ENCODE measurements at places on chromosomes 3 and 15.

- DNase-seq: peak; percentile 27
These were observed 1.1 kb downstream of the ITPR1 start for GRCh38 chr3:4493941-4494894.

DNA sequence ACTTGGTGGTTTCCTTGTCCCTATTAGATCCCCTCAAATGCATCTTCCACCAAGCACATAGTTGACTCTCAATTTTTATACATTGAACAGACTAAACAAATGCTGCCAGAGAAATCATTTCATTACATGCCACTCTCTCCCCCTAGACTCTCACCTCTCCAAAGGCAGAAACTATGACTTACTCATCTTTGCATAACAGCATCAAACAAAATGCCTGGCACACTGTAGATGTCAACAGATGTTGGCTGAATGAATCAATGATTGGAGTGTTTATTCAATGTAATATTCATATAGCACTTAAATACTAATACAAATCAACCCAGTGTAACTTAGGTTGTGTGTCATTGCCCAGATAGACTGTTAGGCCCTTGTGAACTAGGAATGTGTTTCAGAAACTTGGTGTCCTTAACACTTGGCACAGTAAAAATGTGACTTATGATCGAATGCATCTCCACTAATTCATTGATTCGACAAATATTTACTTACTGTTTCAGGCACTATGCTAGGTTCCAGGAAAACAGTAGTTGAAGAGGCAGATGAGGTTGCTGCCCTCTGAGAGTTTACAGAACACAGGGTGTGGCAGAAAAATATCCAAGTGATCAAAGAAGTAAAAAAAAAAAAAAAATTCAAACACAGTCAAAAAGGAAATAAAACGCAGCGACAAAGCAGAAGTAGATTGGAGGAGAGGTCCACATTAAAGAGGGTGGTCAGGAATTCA lies 188.5 kb upstream of the LRRN1 start:
- DNase-seq: no peak

DNA sequence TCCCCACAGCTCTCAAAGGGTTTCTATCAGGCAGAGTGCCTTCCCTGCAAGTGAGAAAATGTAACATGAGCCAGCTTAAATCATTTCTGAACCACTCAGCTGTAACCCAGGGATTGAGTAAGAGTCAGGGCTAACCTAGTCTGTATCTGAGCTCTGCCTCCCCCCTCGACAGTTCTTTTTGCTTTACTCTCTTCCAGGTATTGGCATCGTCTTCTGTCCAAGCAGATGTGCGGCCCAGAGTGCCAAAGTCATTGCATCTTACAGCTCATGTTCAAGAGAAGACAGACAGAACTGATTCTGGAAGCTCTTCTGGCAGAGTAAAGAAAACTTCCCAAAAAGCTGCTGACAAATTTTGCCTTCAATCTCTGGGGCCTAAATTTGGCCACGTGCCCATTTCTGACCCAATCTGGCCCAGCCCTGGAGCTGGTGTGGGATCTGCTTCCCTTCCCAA lies 74.8 kb downstream of the ABHD5 start:
- DNase-seq: no peak

DNA sequence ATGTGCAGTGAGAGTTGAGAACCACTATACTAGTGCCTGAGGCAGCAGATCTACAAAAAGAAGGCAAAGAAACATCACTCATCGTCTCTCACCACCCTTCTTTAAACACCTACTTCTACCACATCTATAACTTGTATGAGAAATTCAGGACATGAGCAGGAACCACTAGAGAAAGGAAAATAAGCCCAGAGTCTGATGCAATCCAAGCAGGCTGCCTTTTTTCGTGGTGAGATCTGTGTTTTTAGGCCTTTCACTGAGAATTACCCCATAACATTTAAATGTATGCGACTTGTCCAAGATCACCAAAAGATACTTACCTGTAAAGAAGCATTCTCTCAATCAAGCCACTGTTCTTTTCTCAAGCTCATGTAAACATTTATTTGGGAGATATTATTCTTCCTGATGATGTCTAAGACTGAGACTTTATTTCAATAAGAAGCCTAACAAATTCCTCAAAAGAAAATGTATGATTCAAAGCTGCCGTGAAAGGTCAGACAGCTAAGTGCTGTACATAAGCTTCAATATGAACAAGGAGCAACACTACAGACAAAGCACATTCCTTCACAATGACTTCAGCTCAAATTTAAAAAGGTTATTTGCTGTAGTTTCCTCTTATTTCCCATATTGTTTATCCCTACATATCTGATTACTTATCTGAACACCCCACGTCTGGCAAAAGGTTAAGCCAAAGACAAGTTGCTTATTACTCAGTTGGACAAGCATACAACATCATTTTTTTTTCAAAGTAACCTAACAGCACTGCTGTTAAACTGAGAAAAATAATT lies 16.5 kb downstream of the SPICE1 start:
- DNase-seq: no peak

DNA sequence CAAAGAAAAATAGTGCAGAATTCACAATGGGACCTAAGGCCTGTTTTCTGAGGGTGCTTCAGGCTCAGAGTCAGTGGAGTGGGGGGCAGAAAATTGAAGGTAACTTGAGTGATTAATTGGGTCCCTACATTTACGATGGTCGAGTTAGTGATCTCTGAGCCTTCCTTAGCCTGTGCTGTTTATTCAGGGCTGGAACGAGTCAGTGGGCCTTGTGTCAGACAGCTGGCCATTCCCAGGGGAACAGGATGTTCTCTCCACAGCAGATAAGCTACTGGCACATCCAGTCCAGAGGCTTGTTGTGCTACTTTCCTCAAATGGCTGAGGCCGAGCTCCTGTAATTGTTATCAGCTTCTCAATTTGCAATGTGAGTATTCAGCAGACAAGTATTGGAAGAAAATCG lies 29.2 kb upstream of the CNTN3 start:
- DNase-seq: no peak

DNA sequence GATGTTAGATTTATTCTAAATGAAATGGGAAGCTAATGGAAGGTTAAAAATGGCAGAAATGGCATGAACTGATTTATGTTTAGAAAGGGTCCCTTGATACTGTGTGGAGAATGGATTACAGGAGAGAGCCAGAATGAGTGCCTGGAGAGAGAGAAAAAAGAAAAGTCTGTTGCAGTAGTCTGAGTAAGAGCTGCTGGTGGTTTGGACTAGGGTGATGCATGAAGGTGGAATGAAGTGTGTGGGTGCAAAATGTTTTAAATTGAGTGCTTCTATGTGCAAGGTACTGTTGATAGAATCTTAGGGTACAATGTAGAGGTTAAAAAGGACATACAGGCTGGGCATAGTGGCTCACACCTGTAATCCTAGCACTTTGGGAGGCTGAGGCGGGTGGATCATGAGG lies 11.4 kb upstream of the MGA start:
- DNase-seq: no peak

- no peak for DNase-seq
These were observed 24.2 kb downstream of the MASP1 start for GRCh38 chr3:187267306-187267705.

- DNase-seq: no peak
These were observed 380.7 kb downstream of the PLOD2 start for GRCh38 chr3:145780301-145780700.

- no peak for DNase-seq
These were observed 20.4 kb downstream of the IGF1R start for GRCh38 chr15:98668566-98669308.

- no peak for DNase-seq
These were observed 23.7 kb downstream of the SATB1 start for GRCh38 chr3:18401300-18401961.

- DNase-seq: no peak
These were observed 36.0 kb downstream of the PARP14 start for GRCh38 chr3:122716667-122717066.

GRCh38 chr15:99566157-99566897 lies 543 bp downstream of the MEF2A start:
- DNase-seq: peak; percentile 48

DNA sequence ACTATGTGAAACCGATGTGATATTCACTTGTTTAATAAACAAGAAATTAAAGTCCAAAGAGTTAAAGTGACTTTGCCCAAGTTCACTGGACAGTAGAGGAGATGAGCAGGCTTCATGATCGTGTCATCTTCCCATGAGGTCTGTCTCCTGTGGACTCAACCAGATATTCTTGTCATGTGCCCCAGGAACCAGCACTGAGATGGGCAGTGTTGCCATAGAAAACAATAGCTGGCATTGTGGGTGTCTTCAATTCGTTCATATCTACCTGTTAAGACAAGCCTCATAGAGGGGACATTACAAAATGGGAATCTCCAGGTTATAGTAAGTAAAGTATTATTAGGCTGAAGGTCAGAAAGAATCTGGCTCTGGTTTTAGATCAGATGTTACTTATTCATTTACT lies 184.8 kb upstream of the BCL6 start:
- no peak for DNase-seq

- DNase-seq: no peak
These were observed 413.1 kb upstream of the ARRDC4 start for GRCh38 chr15:97547381-97547780.

DNA sequence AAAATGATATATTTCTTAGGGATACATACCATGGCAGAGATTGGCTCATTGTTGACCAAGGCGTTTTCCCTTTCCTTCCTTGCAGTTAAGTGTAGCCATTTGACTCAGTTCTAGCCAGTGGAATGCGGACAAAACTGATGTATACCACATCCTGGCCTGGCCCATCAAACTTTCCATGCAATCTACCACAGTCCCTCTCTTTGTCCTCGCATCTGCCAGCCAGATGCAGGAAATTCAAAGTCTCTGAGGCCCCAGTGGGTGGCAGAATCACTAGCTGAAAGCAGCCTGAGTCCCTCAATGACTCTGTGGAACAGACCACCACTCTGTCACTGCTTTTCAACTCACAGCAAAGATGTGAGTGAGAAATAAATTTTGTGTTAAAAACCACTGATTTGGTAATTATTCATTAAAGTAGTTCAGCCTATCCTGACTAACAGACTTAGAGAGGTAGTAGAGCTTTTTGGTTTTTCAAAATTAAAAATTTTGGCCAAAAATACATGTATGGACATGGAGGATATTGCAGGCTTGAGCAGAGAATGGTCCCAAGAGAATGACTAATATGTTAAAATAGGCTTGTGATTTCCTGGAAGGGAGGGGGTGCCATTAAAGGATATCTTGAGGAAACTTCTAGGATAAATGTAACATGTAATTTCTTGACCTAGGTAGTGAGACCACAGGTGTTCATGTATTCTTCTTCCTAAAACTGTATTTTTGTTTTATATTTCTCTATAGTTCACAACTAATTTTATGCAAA lies 10.9 kb downstream of the LRRFIP2 start:
- no peak for DNase-seq

DNA sequence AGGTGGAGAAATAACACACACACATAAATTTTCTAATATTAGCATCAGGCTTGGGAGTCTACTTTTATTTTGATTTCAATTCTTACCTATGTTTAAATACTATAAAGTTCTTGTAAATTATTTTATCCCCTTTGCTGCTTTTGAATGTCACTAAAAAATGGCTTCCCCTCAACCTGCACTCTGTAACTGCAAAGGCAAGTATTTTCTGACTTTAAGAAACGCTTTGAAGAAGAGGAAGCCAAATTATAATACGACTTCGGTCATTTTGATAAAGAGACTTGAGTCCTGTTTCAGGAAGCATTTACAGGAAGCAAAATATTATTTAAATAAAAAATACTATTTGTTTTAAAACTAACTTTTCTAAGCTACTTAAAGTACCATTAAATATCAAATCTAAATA lies 627.7 kb upstream of the AGTR1 start:
- DNase-seq: no peak

DNA sequence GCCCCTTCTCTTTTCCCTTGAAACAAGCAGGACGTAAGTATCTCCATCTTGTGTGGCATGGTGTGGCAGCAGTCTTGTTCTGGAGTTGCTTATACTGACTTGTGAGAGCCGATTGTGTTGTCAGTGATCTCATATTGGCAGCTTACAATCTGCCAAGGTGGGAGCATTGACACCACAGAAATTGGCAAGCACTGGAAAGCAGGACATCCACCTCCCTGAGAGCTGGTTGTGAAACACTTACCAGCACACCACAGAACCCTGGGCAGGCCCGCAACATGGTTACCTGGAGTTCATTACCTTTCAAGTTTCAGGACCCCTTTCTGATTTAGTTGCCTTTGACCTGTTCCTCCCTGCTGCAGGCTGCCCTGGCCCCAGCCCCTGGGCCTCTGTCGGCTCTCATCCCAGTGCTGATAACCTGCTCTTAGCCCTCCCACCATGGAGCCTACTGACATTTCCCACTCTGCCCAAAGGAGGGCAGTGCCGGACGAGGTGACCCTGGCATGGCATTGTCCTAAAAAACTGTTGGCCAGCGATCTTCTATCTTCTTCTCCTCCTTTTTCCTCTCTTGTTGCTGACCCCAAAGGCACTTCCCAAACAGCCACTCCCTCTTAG lies 10.6 kb upstream of the ATP2B2 start:
- no peak for DNase-seq

- no peak for DNase-seq
These were observed 29.4 kb upstream of the AP3B2 start for GRCh38 chr15:82739086-82739485.

DNA sequence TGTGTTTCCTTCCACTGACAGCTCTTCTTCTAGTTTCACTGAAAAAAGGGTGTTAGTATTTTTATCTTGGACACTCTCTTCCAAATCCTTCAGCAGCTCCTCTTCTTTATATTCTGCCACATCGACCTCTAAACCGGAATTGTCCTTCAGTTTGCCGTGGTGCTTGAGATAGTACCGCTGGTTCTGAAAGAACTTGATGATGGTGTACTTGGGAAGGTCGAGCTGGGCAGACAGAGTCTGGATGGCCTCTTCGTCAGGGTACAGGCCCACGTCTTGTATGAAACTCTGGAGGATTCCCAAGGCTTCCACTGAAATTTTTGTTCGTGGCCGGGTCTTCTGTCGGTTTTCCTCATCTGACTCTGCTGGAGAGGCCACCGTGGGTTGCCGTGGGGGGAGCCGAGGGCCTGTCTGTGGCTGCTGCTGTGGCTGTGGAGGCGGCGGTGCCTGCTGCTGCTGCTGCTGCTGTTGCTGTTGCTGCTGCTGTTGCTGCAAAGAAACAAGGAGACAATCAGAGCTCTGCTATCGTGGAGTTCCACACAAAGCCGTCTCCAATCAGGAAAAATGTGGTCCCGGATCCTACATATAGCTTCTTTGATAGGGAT lies 75.8 kb downstream of the SATB1 start:
- no peak for DNase-seq

DNA sequence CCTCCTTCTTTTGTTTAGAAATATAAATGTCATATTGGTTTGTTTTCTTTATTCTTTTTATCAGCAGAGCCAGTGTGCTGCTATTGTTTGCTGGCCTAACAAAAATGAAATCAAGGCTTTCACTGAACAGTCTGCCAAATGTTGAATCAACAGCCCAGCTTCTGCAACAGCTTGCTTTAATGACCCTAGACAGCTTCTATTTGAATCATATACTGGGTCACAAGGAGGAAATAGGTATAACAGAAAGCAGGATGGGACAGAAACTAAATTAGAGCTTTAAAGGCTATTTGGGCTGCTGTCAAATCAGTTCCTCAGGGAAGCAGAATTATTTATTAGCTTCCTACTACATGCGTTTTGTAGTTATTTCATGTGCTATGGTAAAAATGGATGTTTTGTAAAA lies 12.1 kb upstream of the DNAJC13 start:
- DNase-seq: no peak

All from NCI-H526 (cell line).